ENCODE measurements at places on chromosomes 6 and 20. TPM values are rescaled to one million over a fixed set of nuclear protein-coding genes. Genes with fewer than 3 reads are reported as not detected.

HSPA12B gene
- not detected for total RNA-seq

PBOV1 gene
- total RNA-seq = not detected

CGAS gene
- total RNA-seq = 17.8 TPM

TMEM170B gene
- 0.57 TPM for total RNA-seq

COX4I2 gene
- not detected for total RNA-seq

SLC17A1 gene
- total RNA-seq = not detected

GPX5 gene
- total RNA-seq = not detected

PTGIS gene
- not detected for total RNA-seq

- no peak overlapping the region for H3K27ac ChIP-seq
- DNase-seq = no peak
- no peak overlapping the region for H3K4me3 ChIP-seq
- H3K27me3 ChIP-seq = peaks cover 9% of the 10 kb centered on the region
These were observed 100.6 kb upstream of the SALL4 start for GRCh38 chr20:51902933-51903332.

GRCh38 chr6:167731216-167731615 lies 95.5 kb upstream of the AFDN start:
- no peak overlapping the region for H3K4me3 ChIP-seq
- no peaks in the 10 kb centered on the region for H3K4me1 ChIP-seq
- no peak overlapping the region for H3K27ac ChIP-seq

- DNase-seq = no peak
- no peaks in the 10 kb centered on the region for H3K27me3 ChIP-seq
- H3K4me3 ChIP-seq = no peak overlapping the region
- H3K4me1 ChIP-seq = no peaks in the 10 kb centered on the region
These were observed 124.8 kb downstream of the AHI1 start for GRCh38 chr6:135372758-135373157.

DNA sequence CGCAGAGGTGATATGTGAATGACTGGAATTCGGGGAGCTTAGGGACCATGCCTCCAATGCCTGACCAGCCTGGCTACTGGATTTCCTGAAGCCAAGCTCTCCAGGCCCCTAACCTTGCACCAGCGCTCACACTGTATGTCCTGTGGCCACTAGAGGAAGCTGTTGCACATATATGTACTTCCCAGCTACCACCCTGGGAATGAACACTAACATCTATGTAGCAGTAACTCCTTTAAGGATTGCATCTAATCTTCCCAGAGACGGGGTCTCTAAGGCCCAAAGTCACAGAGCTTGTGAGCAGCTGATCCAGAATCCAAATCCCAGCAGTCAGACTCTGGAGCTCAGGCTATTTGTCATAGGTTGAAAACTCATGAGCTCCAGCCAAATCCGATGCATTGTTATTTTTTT lies 20.4 kb upstream of the BPIFB1 start:
- H3K36me3 ChIP-seq = no peaks in the 10 kb centered on the region
- DNase-seq = peak; percentile 28
- H3K4me3 ChIP-seq = no peak overlapping the region
- H3K27me3 ChIP-seq = peaks cover 13% of the 10 kb centered on the region
- no peaks in the 10 kb centered on the region for H3K4me1 ChIP-seq
- no peak overlapping the region for H3K27ac ChIP-seq

DNA sequence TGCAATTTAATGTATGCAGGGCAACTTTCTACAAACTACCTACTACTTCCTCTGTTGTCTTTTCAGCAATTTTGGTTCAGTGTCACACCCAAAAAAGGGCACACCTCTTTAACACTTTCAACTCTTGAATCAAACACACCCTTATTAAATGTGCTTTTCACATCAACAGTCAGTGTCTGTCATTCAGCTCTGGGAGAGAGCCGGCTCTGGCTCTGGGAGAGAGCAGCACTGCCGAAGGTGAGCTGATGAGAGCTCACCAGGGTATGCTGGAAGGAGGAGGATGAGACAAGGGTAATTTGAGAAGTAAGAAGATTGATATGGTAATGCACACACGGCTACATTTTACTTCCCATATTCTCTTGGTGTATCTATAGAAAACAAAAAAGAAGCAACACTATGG lies 134.3 kb downstream of the RTN4IP1 start:
- H3K27ac ChIP-seq = no peak overlapping the region
- no peaks in the 10 kb centered on the region for H3K27me3 ChIP-seq
- DNase-seq = no peak
- H3K4me3 ChIP-seq = no peak overlapping the region
- H3K4me1 ChIP-seq = peaks cover 7% of the 10 kb centered on the region

- no peak for DNase-seq
- no peaks in the 10 kb centered on the region for H3K36me3 ChIP-seq
- H3K4me1 ChIP-seq = no peaks in the 10 kb centered on the region
- no peak overlapping the region for H3K4me3 ChIP-seq
These were observed 85.3 kb upstream of the LY86 start for GRCh38 chr6:6503191-6503590.

DNA sequence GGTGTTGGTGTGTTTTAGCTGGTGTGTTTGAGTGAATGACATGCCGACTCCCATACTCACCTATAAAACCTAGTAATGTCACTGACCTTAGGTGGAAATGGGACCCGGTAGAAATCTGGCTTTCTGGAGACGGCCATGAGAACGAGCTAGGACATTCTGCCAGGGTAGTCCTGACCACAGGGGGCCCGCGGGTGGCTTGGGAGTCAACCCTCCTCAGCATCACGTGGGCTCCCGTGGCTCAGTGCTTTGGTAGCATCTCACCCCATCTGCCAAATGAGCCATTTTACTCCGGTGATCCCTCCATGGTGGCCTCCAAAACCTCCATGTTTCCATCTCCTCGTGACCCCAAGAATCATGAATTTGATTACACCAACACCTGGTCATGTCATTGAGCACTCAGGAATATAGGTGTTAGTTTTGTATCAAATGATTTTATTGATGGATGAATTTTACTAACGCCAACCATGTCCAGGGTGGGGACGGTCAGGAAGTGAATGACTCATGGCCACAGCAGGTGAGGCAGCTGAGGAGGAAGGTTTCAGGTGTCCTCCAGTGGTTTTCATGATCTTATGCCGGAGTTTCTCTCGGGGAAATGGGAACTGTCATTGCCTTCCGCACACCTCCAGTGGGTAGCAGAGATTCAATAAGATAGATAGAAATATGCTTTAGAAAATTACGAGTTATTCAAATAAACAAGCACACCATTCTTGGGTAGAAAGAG lies 195.0 kb downstream of the SYNDIG1 start:
- DNase-seq = no peak
- no peaks in the 10 kb centered on the region for H3K27me3 ChIP-seq
- H3K27ac ChIP-seq = no peak overlapping the region
- H3K4me1 ChIP-seq = no peaks in the 10 kb centered on the region
- H3K36me3 ChIP-seq = no peaks in the 10 kb centered on the region
- H3K4me3 ChIP-seq = no peak overlapping the region

DNA sequence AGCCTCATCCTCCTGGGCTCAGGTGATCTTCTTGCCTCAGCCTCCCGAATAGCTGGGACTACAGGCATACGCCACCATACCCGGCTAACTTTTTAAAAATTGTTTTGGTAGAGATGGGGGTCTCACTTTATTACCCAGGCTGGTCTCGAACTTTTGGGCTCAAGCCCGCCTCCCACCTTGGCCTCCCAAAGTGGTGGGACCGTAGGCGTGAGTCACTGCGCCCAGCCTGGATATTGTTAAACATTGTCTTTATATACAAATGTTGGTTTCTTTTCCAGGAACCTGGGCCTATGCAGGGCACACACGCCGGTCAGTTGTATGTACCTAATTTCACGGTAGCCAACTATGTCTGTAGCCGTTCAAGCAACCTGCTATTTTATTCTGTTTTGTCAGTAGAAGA lies 60.1 kb downstream of the SYNJ2 start:
- H3K4me3 ChIP-seq = no peak overlapping the region

DNA sequence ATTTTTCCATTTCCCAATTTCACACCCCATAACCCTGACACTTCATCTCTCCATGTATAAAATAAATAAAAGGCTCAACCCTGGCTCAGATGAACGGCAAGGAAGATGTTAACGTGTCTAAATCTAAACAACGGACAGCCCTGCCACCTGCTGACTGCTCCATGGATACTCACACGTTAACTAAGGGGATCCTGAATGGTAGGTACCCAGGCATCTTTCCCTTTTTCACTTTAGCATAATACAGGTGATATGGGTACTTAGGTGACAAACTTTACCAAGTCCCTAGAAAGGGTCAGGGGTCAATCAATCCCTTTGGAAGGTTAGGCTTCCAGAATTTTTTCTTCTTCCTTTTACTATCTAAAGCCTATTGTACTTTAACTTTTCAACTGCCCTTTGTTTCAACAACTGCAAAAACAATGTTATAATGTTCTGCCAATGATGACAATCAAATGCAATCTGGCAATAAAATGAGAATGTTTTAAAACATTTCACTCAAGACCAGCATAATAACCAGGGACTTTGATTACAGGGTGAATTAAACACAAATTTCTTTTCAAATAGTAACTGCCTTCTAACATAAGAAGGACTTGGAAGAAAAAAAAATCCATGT lies 52.4 kb upstream of the IPCEF1 start:
- peak; percentile 36 for DNase-seq
- peaks cover 9% of the 10 kb centered on the region for H3K4me1 ChIP-seq
- H3K27ac ChIP-seq = no peak overlapping the region
- peaks cover 2% of the 10 kb centered on the region for H3K27me3 ChIP-seq
- no peak overlapping the region for H3K4me3 ChIP-seq

GRCh38 chr6:47034421-47034820 lies 7.7 kb downstream of the ADGRF1 start:
- H3K4me1 ChIP-seq = no peaks in the 10 kb centered on the region
- peaks cover 14% of the 10 kb centered on the region for H3K27me3 ChIP-seq
- H3K4me3 ChIP-seq = no peak overlapping the region
- no peak for DNase-seq
- H3K36me3 ChIP-seq = no peaks in the 10 kb centered on the region
- H3K27ac ChIP-seq = no peak overlapping the region

- peak; percentile 11 for DNase-seq
- H3K27me3 ChIP-seq = no peaks in the 10 kb centered on the region
- no peaks in the 10 kb centered on the region for H3K36me3 ChIP-seq
- no peaks in the 10 kb centered on the region for H3K4me1 ChIP-seq
These were observed 45.3 kb upstream of the COL21A1 start for GRCh38 chr6:56292505-56293181.

GRCh38 chr6:157456524-157456829 lies 75.5 kb downstream of the ZDHHC14 start:
- peak; percentile 44 for DNase-seq
- H3K4me3 ChIP-seq = no peak overlapping the region
- peaks cover 2% of the 10 kb centered on the region for H3K27me3 ChIP-seq
- no peaks in the 10 kb centered on the region for H3K36me3 ChIP-seq

DNA sequence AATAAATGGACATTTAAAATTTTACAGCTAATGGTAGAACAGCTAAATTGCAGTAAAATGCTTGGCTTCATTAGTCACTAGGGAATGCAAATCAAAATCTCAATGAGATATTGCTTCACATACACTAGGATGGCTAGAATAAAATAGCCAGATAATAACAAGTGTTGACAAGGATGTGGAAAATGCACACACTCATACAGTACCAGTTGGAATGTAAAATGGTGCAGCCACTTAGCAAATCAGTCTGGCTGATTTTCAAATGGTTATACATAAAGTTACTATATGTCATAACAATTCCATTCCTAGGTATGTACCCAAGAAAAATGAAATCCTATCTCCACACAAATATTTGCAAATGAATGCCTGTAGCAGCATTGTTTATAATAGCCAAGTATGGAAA lies 452.1 kb downstream of the HDGFL1 start:
- no peak for DNase-seq
- no peaks in the 10 kb centered on the region for H3K4me1 ChIP-seq
- H3K4me3 ChIP-seq = no peak overlapping the region
- no peak overlapping the region for H3K27ac ChIP-seq

GRCh38 chr6:44021589-44022295 lies 105.5 kb downstream of the MRPL14 start:
- H3K4me1 ChIP-seq = no peaks in the 10 kb centered on the region
- H3K27me3 ChIP-seq = peaks cover 2% of the 10 kb centered on the region
- H3K36me3 ChIP-seq = no peaks in the 10 kb centered on the region
- H3K27ac ChIP-seq = no peak overlapping the region
- no peak overlapping the region for H3K4me3 ChIP-seq
- DNase-seq = peak; percentile 2

- no peaks in the 10 kb centered on the region for H3K36me3 ChIP-seq
- H3K4me1 ChIP-seq = peaks cover 51% of the 10 kb centered on the region
- no peak for DNase-seq
These were observed 35.9 kb upstream of the MYB start for GRCh38 chr6:135145063-135145800.

DNA sequence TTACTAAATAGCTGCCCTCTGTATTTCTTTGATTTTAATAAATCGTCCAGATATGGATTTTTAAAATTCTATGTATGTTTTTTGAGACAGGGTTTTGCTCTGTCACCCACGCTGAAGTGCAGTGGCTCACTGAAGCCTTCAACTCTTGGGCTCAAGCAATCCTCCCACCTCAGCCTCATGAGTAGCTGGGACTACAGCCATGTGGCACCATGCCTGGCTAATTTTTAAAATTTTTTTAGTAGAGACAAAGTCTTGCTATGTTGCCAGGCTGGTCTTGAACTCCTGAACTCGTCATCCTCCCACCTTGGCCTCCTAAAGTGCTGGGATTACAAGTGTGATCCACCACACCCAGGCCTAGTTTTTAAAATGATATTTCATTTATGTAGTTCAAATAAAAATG lies 47.4 kb upstream of the DDR1 start:
- no peak overlapping the region for H3K4me3 ChIP-seq
- no peaks in the 10 kb centered on the region for H3K36me3 ChIP-seq
- no peaks in the 10 kb centered on the region for H3K27me3 ChIP-seq

- H3K27ac ChIP-seq = peak overlapping the region; percentile 7
- H3K4me3 ChIP-seq = no peak overlapping the region
These were observed 79.6 kb downstream of the UTRN start for GRCh38 chr6:144364782-144365181.

DNA sequence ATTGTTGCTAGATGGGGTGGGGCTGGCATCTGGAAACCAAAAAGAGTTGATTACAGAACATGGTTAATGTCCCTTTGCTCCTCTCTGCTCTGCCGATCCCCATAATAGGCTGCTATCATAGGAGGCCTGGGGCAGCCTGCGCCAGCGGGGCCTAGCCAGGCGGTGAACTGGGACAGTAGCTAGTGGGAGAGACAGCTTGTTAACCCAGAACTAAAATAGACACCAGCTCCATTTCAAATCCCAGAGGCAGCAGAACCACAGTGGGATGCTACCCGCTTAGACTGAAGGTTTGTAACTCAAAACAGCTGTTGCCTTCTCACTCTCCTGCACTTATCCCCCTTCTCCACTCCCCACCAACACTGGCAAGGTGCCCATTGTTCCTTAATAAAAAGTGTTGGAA lies 98.5 kb downstream of the SSR1 start:
- H3K4me3 ChIP-seq = no peak overlapping the region
- DNase-seq = no peak
- no peak overlapping the region for H3K27ac ChIP-seq
- no peaks in the 10 kb centered on the region for H3K4me1 ChIP-seq

- H3K27me3 ChIP-seq = no peaks in the 10 kb centered on the region
- H3K36me3 ChIP-seq = no peaks in the 10 kb centered on the region
- DNase-seq = no peak
- no peak overlapping the region for H3K27ac ChIP-seq
These were observed 30.9 kb upstream of the TBC1D7 start for GRCh38 chr6:13359287-13359686.

Data from activated naive CD4-positive, alpha-beta T cell treated with anti-CD3 and anti-CD28 coated beads for 36 hours (primary cell).